Choroid plexus epithelial cell (primary cell): ENCODE measurements at places on chromosomes 3 and 15.

DNA sequence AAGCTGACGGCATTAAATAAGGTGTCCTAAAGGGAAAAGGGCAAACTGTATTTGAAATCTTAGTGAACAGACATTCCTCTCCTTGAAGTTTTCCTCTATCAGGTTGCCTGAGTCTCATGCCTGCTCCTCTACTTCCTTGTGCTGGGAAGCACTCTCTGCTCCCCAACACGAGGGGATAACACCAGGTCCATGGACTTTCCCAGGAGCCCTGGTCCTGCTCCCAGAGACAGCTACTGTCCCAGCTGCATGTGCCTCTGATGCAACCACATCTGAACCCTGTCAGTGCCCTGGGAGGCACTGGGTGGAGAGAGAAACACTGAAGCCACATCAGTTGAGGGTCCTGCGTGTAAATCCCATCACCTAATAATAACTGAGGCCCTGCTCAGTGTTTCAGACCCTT lies 7.4 kb downstream of the TLR9 start:
- no peak for DNase-seq

DNA sequence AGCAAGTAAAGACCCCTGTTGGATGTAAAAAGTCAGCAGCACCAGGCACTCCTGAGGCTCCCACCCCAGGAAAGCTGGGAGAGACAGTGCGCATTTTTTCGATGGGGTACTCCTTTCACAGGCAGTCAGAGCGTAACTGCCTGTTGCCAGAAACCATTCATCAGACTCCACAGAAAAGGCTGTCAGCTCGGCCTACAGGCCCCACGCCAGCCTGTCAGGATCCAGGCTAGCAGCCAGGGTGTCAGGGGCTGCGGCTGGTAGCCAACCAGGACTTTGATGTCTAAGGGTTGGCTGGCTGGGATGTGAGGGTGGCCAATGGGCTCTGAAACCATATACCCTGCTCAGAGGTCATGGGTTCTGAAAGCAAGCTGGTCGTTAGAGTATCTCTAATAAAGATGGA lies 164.5 kb downstream of the WNT5A start:
- no peak for DNase-seq

GRCh38 chr3:64848127-64848800 lies 160.5 kb upstream of the ADAMTS9 start:
- no peak for DNase-seq

DNA sequence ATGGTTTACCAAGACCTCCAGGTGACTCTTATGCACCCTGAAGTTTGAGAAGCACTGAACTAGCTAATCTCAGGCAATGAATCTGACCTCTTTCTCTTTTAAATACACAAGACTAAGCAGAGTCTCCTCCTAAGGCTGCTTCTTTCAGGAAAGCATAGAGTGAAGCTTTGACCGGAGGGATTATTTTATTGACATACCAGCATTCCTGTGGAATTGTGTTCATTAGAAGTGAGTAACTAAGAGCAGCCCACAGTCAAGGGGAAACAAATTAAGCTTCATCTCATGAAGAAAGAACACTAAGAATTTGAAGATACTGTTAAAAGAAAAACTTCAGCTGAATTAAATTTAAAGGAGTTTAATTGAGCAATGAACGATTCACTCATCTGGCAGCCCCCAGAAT lies 963.5 kb downstream of the NTRK3 start:
- DNase-seq: no peak

DNA sequence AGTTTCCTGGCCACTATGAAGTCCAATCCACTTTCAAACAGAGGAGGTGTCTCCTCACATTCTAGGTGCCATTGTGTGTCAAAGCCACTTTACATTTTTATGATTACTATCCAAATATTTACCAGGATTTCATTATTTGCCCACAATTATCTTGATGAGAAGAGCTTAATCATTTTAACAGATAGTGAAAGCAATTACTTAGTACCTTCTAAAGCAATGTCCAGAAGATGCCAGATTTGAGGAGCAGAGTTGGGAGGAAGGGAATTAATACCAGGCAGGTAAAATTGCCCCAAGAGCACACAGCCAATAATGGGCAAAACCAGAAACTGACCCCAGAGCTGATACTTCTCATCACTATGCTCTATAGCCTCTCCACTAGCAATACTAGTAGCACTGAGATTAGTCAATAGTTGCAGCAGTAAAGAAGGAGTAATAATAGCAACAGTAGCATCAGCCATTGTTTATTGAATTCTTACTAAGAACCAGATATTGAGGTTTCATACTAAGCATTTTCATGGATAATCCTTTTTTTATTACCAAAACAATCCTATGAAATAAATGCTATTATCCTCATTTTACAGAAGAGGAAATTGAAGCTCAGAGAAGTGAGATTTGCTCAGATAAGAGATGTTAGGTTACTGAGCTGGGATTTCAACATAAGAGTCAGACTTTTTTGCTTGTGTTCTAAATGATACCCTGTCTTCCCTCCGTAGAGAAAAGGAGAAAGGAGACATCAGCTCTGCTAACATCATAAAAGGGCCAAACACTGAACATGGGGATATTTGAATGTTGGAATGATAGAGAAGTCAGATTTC lies 509.3 kb upstream of the CFAP20DC start:
- peak; percentile 20 for DNase-seq

DNA sequence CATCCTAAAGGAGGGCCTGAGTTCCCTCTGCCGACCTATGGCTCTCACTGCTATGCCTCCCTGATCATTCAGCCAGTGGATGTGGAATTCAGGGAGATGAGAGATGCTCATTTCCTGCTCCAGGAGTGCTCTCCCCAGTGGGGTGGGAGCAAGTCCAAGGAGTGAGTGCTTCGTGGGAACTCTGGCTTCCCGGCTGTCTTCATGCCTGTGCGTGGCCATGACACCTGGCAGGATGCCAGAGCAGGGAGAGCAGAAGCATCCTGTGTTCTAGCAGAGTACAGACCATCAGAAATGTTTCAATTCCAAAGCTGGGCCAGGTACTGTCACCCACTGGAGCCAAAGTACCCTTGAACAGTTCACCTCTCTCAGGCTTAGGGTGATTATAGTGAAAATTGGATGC lies 45.1 kb downstream of the APH1B start:
- DNase-seq: peak; percentile 62

- DNase-seq: no peak
These were observed 254.2 kb downstream of the ZBTB20 start for GRCh38 chr3:114892880-114893279.

DNA sequence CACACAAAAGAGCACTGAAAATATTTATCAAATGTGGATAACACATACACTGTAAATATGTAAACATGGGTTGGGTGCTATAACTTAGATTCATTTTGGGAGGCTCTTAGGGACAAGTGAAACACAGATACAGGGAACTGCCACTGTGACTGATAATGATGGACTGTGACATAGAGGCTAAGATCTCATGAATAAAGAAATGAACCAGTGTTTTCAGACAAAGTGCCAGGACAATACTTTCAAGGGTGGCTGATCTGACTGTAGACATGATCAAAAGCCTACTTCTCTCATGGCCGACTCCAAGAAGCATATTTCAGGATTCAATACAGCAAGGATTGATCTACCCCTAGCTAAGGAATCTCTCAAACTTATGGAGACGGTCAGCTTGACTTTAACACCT lies 353.8 kb downstream of the FGF12 start:
- DNase-seq: no peak

- no peak for DNase-seq
These were observed 59.6 kb upstream of the CASR start for GRCh38 chr3:122123850-122124249.

- no peak for DNase-seq
These were observed 396.6 kb downstream of the EPHB1 start for GRCh38 chr3:135191708-135192107.

- no peak for DNase-seq
These were observed 968.1 kb downstream of the ROBO1 start for GRCh38 chr3:78799681-78800080.

DNA sequence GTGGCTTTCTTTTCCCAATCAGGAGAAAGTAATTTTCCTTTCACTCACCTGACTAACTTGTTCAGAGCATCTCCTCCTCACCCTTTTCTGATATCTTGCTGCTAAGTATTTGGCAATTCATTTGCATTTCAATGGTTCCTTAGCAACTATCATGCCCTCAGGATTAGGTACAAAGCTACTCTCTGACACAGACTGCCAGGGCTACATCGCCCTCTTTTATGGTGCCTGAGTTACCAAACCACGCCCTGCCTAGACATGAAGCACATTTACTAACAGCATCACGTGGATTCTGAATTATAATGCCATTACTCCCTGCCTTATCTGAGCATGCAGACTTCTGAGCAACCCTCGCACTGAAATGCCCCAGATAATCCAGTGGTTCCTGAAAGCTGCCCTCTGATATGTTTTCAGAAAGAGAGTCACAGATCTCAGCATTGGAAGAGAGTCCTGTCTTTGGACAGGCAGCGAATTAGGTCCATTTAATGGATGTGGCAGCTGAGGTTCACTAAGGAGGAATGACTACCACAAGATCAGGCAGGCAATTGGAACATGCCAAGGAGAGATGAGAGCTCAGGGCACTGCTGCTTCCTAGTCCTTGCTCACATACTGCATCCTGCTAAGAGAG lies 14.5 kb downstream of the EPHB1 start:
- no peak for DNase-seq

- DNase-seq: peak; percentile 95
These were observed 98.0 kb upstream of the TNFAIP8L3 start for GRCh38 chr15:51192521-51193280.

- DNase-seq: no peak
These were observed 91.9 kb downstream of the LRRC3B start for GRCh38 chr3:26714485-26714884.

GRCh38 chr3:30227571-30228301 lies 378.7 kb upstream of the TGFBR2 start:
- peak; percentile 98 for DNase-seq

GRCh38 chr15:23594252-23594770 lies 28.8 kb downstream of the MKRN3 start:
- no peak for DNase-seq

DNA sequence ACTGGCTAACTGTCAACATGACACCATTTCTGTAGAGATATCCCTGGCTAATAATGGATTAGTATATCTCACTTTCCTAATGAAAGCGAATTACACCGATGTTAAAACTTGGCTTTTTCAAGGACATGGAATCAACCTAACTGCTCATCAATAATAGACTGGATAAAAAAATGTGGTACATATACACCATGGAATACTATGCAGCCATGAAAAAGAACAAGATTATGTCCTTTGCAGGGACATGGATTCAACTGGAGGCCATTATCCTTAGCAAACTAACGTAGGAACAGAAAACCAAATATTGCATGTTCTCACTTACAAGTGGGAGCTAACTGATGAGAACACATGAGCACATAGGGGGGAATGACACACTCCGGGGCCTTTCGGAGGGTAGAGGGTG lies 62.6 kb downstream of the ZIC1 start:
- no peak for DNase-seq

DNA sequence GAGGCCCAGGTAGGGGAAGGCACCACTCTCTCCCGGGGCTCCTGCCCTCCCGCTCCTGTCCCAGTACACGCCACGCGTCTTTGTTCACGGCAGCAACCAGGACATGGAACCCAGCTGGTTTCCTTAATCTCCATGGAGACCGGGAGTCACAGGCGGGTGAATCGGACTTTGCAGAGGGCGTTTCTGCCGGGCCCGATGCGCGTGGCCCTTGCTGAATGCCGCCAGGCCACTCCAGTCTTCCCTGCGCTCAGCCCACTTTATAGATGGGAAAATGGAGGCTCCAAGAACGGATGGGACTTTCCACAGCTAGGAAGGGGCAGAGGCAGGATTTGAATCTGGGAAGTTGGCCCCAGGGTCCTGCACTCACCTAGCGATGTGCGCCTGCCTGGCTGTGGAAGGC lies 7.4 kb downstream of the PLXND1 start:
- no peak for DNase-seq

GRCh38 chr3:144444061-144444460 lies 472.4 kb downstream of the DIPK2A start:
- no peak for DNase-seq

DNA sequence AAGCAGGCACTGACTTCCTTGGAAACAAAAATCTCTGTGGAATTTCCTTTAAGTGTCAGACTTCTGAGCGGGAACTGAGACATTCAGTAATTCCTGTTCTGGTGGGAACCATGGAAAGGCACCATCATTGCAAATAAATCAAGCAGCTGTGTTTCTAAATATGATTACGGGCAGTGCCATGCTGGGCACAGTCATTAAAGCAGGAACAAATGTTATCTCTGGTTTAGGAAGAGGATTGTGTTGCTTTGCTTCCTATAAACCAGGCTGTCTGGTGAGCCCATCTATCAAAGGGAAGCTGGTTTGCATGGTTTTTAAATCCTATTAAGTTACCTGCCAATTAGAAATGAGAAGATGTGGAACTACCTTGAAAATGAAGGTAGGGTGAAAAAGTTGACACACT lies 86.7 kb downstream of the EBLN2 start:
- DNase-seq: no peak

DNA sequence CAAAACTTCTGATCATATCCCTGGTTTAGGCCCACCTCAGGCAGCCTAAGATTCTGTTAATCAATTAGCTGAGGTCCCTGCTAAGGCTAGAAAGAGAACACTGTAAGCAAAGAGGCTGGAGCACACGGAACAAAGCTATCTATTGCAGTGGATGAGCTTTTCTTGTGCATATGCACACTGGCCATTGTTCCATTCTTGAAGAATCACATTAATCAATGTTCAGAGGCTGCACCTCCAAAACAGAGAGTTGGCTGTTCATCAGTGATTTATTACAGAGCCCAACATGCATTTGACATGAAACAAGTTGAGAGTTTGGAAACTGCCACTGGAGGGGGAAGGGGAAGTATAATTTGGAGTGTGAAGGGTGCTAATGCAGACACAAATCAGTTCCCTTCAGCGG lies 873.0 kb downstream of the ROBO1 start:
- no peak for DNase-seq

DNA sequence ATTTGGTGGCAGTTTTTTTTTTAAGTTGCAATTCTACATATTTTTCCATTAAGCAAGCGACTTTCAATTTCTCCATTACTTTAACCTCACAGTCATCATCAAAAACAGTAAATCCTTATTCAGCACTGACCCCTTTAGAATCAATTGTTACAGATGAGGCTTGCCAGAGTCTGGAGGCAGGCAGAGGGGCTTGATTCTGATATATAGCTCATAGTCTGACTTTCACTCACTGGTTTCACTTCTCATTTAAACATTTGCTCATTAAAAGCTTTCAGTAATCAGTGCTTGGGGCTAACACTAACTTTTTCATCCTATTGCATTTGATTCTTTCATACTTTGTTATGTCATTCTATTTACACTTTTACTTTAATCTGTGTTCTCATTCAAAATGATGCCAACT lies 88.4 kb downstream of the PYDC2 start:
- DNase-seq: no peak

GRCh38 chr3:94775746-94776145 lies 712.9 kb downstream of the NSUN3 start:
- no peak for DNase-seq
